ENCODE measurements at places on chromosomes 3 and 15.

GRCh38 chr15:88699861-88700260 lies 61.0 kb downstream of the ISG20 start:
- no peak for DNase-seq

DNA sequence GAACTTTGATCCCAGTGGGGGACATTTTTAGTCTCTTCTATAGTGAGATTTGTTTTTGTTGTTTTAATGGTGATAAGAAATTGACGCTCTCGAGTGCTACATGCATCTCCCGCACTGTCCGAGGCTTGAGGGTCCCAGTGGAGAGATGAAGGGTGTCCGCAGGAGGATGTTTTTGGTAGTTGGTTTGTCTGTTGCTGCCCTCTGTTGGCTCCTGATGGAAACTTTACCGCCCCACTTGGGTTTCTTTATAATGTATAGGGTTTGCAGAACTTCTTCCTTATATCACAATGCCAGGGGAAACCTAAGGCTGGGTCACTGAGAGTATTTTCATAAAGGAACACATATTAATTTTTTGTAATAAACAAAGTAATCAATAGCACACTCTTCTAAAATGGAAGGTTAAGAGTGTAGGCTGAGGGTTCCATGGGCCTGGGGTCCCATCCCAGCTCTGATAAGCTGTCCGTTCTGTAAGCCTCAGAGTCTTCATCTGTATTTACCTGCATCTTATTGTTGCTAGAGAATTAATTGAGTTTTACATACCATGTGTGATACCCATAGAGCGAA lies 185.3 kb upstream of the FEZF2 start:
- DNase-seq: no peak

GRCh38 chr15:56886363-56886931 lies 32.0 kb upstream of the TCF12 start:
- peak; percentile 22 for DNase-seq

- DNase-seq: peak; percentile 81
Measured at GRCh38 chr3:56682462-56683121, 473 bp downstream of the TASOR start.

GRCh38 chr3:155046935-155047334 lies 33.2 kb upstream of the MME start:
- DNase-seq: no peak

DNA sequence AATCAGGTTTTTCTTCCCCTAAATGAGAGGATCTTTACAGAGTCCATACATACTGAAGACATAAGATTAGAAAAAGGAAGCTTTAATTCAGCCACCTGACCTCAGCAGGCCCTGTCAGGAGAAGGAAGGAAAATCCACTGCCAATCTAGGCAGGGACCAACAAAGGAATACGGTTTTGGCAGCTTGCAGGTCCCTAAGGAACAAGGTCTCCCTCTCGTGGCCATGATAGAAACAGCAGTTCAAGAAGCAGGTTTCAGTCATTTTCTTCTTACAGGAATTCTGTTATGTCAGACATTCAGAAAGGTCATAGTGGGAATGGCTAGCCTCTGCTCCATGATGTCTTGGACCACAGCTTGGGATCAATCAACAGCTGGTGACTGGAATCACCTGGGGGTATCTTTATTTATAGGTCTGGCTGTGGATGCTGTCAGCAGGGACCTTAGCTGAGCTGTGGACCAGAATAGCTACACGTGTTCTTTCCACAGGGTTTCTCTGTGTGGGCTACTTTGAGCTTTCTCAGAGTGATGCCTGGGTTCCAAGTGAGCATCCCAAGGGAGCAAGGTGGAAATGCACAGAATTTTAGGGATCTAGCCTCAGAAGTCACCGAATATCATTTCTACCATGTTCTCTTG lies 9.4 kb upstream of the CMSS1 start:
- DNase-seq: peak; percentile 53

GRCh38 chr3:133457025-133457424 lies 57.2 kb downstream of the BFSP2 start:
- DNase-seq: no peak

GRCh38 chr15:67660874-67661606 lies 118.5 kb downstream of the MAP2K5 start:
- DNase-seq: no peak

DNA sequence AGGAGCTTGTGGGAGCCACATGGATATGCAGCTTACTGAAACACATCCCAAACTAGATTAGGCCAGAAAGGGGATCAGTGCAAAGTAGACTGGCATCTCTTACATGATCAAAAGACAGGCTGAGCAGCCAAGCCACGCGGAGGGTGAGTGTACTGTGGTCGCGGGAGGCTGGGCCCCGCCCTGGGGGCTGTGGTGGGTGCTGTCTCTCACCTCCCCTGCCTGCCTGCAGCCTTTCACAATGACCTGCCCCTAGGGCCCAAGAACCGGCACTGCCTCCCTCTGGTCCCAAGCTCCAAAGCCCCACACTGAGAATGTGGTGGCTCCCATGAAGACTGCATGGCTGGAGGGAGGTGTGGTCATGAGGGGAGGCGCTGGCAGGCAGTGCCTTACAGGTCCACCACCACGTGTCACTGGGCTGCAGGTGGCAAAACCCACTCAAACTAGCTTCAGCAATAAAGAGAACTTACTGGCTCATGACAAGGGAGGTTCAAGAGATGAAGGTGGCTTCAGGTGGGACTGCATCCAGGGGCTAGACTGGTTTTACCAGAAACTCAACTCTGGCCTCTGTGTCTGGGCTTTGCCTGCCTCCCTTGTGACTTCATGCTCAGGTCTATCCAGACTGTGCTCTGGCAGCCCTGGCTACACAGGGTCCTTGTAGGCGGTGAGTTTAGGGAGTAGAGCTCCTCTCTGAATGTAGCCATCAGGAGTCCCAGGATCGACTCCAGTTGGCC lies 27.4 kb upstream of the PLXND1 start:
- DNase-seq: no peak

DNA sequence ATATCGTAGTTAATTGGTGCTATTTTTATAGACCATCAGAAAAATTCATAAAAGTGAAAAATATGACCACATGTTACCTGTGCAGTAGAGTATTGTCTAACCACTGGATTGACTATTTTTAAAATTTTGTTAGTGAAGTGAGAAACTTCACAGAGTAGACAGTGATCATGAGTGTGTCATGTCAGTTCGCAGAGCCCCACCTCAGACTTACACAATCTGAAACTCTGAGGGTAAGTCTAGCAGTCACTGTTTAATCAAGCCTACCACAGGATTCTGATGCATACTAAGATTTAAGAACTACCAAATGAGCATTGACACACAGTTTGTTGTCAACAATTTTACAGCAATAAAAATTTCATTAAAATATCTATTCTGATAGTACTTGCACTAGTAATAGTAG lies 552.9 kb upstream of the SUCLG2 start:
- DNase-seq: no peak

DNA sequence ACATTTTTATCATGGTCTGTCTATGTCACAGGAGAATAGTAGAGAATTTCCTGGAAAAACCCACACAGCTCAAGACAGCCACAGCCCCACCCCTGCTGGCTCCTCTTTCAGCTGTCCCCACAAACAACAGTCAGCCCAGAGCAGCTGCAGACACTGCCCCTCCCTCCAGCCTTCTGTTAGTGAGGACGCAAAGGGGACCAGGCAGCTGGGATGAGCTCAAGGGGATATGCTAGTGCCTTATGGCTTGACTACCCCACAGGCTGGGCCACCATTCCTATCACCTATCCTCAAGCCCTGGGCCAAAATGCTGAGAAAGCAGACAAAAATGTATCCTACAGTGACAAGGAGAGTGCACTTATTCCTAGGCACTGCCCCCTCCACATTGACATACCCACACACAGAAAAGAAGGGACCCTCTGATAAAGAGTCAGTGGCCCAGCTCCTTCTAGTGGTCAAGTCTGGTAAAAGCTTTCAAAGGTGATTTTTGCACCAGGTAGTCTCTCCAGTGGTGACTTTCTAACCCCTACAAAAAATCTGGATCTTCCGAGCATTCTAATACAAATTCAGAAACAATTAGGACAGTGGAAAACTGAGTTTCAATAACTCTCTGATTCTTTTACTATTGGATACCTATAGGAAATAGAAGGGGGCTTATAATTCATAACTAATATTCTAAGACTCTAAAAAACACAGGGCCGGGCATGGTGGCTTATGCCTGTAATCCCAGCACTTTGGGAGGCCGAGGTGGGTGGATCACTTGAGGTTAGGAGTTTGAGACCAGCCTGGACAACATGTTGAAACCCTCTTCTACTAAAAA lies 3.0 kb upstream of the MAP1A start:
- peak; percentile 42 for DNase-seq

DNA sequence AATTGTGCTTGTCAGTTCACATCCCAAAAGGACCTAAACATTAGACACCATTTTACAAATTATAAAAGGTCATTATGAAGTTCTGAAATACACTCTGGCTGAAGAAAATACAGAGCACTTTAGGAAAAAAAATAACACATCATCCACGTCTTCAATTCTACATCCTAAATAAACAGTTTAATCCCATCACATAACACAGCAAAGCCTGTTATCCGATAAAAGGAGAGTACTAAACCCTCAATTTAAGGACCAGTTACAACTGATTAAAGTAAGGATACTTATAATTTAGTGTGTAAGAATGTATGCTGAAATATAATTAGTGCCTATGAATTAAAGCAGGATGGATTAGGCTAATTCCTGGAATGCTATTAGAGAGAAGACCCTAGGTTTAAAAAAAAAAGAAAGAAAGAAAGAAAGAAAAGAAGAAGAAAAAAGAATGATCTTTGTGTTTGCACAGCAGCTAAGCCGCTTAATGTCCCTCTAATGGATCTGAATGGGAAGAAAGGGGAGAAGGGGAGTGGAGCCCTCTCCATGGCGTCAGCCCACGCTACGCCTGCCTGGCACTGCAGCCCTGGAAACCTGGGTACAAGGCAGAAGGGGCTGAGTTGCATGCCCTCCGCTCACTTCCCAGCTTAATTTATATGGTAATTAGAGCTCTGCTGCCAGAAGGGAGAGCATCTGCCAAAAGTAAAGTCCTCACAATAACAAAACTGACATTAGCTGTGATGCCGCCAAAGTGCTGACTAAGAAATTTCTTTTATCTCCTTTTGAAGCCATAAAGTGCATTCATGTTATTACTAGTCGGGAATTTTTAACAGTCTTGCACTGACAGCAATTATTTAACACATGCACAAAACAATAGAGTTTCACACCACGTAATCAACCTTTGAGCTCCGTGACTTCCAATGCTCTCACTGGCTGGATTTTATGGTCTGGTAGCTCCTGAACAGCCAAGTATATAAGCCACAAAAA lies 90.0 kb downstream of the FSIP1 start:
- no peak for DNase-seq

- no peak for DNase-seq
Measured at GRCh38 chr15:58306591-58307312, 125.0 kb upstream of the LIPC start.

DNA sequence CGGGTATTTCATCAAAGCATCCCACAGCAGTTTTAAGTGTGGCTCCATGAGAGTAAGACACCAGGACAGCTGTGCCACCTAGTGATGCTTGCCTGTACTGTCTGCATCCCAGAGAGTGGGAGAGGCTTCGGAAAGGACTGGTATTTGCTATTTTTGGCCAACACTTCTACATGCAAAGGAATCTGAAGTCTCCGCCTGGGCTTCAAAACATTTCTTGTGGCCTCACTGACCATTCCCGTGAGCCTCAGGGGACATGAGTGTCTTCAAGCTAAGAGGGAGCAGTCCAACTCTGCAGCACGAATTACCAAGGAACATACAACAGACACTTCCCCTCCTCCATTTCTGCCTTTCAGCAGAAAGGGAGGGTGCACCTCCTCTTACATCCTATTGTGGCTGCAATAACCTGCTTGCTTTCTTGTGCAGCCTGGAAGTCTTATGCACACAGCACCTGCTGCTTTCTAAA lies 177.5 kb downstream of the RORA start:
- DNase-seq: no peak

- no peak for DNase-seq
Measured at GRCh38 chr3:74844428-74844827, 230.0 kb upstream of the CNTN3 start.

GRCh38 chr3:186609247-186609868 lies 3.5 kb upstream of the AHSG start:
- no peak for DNase-seq

GRCh38 chr3:75048650-75049049 lies 434.2 kb upstream of the CNTN3 start:
- DNase-seq: no peak

GRCh38 chr3:14920536-14920935 lies 26.8 kb upstream of the NR2C2 start:
- no peak for DNase-seq

GRCh38 chr3:88188436-88188835 lies 38.7 kb downstream of the C3orf38 start:
- no peak for DNase-seq

DNA sequence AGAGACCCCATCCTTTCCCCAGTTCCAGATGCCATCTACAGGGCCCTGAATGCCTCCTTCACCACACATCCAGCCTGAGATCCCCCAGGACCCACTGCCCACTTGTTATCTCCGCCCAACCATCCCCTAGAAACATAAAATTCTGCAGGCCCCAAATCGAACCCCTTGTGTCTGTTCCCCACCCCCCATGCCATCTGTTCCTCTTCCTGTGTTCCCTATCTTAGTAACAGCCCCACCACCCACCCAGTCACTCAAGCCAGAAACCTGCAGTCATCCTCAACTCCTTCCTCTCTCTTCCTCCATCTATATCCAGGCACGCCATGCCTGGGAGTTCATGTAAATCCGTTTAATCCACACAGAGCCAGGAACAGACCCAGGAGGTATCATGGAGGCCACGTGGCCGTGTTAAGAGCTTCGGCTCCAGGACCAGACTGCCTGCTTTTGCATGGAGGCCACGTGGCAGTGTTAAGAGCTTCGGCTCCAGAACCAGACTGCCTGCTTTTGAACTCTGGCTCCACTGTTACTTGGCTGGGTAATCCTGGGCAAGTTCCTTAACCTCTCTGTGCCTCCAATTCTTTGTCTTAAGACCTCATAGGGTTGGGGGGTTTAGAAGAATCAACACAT lies 4.8 kb downstream of the CSRNP1 start:
- DNase-seq: no peak

- DNase-seq: no peak
Measured at GRCh38 chr15:91223863-91224262, 123.8 kb downstream of the SV2B start.

DNA sequence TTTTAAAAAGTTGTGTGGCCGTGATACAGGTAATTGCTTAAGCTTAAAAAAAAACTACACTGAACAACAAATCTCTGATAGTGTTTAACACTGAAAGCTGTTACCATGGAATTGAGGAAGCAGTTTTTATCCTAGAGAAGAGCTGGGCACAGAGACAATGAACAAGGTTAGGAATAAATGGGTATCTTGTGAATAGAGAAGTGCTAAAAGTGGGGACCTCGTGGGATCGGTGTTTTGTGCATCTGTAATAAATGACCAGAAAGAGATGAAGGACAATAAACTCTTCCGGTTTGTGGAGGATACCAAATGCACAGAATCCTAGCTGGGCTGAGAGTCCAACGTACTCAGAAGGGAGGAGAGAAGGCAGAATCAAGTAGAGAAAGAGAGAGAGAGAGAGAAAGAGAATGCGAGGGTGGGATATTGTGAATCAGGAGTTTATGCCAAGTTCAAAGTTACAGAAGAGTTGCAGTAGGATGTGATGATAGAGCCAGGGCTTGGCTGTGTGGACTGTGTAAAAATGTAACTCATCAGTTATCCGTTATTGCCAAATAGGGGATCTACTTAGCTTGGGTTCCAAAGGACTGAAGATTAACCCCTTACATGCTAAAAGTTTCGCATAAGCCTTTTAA lies 148.9 kb downstream of the IL20RB start:
- DNase-seq: no peak
